ENCODE measurements at places on chromosomes 5 and 9.
A peak's percentile ranks its signal among the peaks of the same experiment; 100 is the strongest.

- no peak for DNase-seq
These were observed 36.4 kb upstream of the NFIB start for GRCh38 chr9:14350349-14350728.

DNA sequence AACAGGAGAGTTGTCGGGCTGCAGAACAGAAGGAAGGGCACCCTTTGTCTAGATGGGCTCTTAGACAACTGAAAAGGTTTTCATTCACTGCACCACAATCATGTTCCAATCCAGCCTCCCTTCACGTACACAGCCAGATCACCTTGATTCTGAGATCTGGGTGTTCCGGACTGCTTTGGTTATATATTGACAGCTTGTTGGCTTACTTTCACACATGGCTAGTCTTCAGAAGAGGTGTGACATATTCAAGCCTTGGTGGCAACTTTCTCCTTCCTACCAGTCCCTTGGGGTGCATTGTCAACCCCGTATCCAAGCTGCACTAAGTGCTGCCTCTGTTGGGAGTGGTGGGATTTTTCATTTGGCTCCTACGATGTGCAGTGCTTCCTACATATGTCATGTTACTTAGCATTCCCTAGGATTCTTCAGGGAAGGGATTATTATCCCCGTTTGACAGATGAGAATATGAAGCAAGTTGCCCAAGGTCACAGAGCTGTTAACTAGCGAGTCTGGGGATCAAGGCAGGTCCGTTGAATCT, 100.6 kb downstream of the LIFR start:
- DNase-seq = no peak

DNA sequence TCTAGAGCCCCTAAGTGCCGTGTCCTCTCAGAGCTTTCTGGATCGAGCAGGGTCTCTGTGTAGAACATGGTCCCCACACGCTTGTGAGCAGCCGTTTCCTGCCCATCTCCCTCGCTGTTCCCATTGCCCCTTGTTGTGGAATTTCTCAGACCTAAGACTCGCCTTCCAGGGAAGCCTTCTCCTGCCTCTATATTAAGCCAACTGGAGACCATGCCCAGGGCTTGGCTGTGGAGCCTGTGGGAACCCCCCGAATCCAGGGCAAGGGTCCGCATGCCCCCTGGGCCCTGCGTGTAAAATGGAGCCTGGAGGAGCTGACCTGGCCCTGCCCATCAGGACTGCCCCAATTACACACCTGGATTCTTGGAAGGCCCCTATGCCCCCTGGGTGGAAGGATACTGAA, 14.5 kb upstream of the SPATA31E1 start:
- DNase-seq = no peak

DNA sequence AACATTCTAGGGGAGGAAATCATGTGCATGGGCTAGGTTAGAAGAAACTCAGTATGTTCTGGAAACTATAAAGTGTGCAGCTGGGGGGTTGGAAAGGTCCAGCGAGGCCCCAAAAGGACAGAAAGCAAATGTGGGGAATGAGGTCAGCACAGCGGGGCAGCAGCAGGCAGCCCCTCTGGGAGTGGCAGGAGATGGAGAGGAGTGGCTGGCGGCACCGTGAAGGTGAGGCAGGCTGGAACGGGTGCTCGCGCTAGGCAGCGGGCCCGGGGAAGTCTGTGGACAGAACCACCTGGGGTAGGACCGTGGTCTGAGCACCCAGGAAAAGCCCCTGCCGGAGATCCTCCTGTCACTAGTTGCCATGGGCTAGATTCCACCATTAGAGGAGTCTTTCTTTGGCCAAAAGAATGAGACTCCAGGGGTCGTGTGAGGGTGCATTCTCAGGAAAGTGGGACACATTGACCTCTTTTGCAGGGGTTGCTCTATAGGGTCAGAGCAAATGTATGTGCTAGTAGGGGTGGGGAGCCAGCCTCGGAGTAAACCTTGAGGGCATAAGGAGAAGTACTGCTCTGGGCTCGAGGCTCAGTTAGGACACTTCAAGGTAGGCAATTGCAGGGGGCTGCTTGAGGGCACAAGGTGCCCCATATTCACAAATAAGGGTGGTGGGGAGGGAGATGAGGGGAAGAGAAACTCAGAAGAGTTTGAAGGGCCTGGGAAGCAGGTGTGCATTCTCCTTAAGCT, 61.2 kb downstream of the IL6ST start:
- no peak for DNase-seq

DNA sequence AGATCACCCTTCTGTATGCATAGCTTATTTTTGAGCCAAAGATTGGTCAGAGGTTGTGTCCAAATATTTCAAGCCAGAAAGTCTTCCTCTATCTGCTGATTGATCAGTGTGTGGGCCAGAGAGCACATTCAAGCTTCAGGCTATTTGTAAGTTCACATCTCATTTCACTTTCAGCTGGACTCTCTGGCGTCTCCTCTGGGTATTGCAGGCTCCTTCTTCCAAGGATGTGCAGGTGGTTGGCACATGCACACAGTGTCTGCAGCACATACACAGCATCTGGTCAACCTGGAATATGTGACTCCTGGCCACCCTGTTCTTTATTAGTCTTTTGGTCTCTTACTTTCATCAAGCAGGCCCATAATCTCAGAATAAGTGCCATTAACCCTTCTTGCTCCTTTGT, 516.1 kb downstream of the ANXA1 start:
- DNase-seq = peak; percentile 6

- no peak for DNase-seq
These were observed 71.6 kb upstream of the UNC5A start for GRCh38 chr5:176738637-176739250.

GRCh38 chr5:96861076-96861475, 15.2 kb upstream of the ERAP2 start:
- no peak for DNase-seq

DNA sequence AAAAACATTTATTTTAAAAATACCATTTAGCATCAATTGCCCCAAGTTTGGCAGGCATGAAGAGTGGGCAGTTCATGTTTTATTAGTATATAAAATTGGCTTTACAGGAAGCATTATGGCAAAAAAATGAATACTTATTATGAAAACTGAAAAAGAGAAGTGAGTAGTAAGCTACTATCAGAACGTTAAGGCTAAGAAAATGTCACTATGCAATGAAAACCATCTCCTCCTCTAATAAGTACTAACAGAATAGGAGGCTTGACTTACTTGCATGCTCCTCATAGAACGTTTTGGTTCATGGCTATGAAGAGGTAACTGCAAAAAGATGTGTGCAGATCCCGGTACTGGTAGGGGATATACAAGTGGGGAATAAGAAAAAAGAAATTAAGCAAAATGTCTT, 23.6 kb downstream of the TICAM2 start:
- DNase-seq = no peak

DNA sequence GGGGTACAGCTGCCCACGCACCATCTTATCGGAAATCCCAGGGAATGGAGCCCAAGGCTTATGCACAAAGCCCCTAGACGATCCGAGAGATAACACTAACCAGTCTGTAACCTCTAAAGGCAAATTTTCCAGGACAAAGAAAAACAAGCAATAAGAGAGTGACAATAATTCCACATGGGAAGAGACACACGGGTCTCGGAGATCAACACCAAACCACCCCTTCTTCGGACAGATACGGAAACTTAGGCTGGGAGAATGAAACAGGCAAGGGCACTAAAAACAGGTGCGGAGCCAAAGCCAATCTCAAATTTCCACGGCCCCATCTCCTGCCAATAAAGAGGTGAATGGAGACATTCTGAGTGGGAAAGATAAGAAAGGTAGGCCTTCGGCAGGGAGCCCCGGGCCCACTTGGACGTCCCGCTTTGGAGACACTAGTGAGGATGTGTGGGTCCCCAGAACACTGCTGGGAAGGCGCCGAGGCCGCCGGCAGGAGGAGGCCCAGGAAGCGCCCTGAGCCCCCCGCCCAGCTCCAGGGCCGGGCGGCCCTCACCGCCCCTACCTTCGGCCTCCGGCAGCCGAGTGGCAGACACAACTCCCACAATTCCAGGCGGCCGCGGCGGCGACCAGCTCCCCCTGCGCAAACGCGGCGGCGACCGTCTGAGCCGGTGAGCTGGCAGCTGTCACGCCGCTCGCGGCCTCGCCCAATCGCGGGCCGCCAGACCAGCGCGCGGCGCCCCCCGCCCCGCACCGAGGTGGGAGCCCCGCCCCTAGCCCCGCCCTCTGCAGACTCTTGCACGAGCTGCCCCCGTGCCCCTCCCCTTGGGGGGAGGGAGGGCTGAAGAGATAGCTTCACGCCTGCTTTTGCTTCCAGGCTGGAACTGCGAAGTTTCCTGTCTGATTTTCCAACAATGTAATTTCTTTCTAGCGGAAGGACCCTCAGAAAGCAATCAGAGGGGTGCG, at the start of gene SIL1:
Gene SIL1, minus strand, starts transcription at position 659 of the 960 bp plus-strand sequence. CDS start 70,525 bp downstream, outside the sequence.
- DNase-seq = peak; percentile 99

DNA sequence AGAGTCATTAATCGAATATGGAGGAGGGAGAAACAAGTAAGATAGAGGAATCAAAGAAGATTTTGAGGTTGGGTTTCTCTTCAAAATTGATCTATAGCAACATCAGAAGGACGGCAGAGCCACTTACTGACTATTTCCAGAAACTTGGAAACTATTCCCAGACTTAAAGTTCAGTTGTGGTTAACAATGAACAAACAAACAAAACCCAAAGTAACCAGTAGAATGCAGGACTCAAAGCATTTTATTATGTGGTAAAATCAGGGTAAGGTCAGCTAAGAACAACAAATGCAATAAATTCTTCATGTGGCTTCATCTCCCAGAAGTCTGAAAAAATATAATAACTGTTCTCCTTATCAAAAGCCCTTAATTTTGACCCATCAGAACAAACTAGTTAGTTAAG, 54.9 kb upstream of the OSMR start:
- no peak for DNase-seq

- DNase-seq = peak; percentile 41
These were observed 73.8 kb upstream of the RAI14 start for GRCh38 chr5:34582371-34582770.

DNA sequence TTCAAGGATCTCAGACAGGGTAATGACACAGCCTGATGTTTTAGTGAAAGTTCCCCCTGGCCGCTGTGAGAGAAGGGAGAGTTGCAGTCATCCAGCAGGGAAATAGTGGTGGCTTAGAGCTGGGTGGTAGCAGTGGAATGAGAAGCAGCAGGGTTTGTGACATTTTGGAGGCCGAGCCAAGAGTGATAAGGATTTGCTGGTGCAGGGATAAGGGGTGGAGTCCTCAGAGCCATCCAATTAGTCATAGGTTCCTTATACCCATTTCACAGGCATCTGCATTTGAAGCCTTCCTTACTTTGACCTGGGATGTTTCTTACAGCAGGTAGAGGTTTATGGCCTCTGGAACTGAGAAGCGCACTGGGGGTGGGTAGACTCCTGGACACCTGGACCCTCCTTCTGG, 12.8 kb downstream of the JADE2 start:
- DNase-seq = no peak

DNA sequence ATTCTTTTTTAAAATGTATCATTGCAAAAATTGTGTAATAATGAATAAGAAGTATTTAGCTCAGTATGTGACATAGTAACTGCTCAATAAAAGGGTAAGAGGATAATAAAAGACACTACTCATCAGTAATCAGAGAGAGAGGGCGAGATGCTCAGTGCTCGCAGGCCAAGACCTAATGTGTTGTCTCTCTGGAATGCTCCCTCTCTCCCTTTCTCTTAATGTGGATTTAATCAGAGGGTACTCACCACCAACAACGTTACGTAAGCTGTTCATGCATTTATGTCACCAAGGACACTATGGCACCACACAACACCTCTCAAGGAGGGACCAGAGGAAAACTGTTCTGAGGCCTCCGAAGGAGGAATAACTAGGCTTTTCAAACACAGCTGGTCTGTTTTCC, 42.5 kb downstream of the WHRN start:
- no peak for DNase-seq

GRCh38 chr9:130694205-130694604, 625 bp downstream of the EXOSC2 start:
- DNase-seq = no peak

- DNase-seq = no peak
These were observed 95.3 kb upstream of the ITGA2 start for GRCh38 chr5:52893863-52894262.

- DNase-seq = no peak
These were observed 7.3 kb downstream of the UCK1 start for GRCh38 chr9:131523451-131524435.

Data from iPS-NIHi11 (cell line).